ENCODE measurements at places on chromosomes 1 and 21.

GRCh38 chr1:18883636-18884418, 18.5 kb downstream of the ALDH4A1 start:
- H3K36me3 ChIP-seq, result no peaks in the 10 kb centered on the region
- H3K4me3 ChIP-seq, result no peak overlapping the region
- no peaks in the 10 kb centered on the region for H3K27me3 ChIP-seq
- H3K27ac ChIP-seq, result no peak overlapping the region
- no peak for DNase-seq

DNA sequence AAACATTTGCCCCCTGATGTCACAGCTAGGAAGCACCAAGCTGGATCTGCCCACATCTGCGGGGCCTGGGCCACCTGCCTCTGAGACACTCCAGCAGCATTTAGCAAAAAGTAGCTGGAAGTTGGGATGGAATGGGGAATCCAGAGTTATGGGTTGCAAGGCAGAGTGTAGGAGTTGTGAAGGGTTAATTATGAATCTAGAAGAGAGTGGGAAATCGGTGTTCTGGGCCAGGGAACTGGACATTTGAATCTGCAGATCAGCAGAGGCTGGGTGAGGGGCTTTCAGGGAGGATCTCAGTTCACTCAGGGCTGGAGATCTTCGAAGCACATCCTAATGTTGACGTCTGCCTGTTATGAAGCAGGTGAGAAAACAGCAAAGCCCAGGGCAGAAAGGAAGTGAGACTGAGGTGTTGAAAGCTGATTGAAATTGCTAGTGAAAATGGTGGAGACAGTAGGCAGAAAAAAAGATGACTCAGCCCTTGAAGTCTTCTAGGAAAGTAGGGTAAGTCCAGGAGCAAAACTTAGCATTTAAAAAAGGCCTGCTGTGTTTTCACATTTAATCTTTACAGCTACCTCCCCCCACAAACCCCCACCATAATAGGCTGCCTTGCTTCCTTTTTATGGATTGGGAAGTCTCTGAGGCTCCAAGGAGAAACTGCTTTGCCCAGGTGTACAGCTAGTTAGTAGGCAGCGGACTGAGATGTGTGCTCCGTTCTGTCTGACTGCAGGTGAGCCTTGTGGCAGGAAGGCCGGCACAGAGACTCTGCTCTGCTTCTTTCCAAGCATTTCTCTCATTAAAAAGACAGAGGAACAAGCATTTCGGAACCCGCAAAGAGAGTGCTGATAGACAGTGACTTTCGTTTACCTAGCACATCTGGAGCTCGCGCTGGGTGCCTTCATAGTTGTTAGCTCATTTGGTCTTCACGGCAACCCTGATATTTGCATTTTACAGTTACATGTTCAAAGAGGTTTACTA, 7.2 kb downstream of the VANGL1 start:
- H3K4me1 ChIP-seq, result peaks cover 10% of the 10 kb centered on the region
- no peaks in the 10 kb centered on the region for H3K27me3 ChIP-seq
- no peak for DNase-seq
- peaks cover 5% of the 10 kb centered on the region for H3K36me3 ChIP-seq

GRCh38 chr1:76786222-76786621, 81.1 kb upstream of the ST6GALNAC5 start:
- DNase-seq, result no peak
- no peaks in the 10 kb centered on the region for H3K4me1 ChIP-seq
- H3K27ac ChIP-seq, result no peak overlapping the region

- H3K27ac ChIP-seq, result no peak overlapping the region
- DNase-seq, result no peak
- H3K4me1 ChIP-seq, result no peaks in the 10 kb centered on the region
- no peaks in the 10 kb centered on the region for H3K27me3 ChIP-seq
Measured at GRCh38 chr1:84876353-84876752, 16.7 kb downstream of the LPAR3 start.

DNA sequence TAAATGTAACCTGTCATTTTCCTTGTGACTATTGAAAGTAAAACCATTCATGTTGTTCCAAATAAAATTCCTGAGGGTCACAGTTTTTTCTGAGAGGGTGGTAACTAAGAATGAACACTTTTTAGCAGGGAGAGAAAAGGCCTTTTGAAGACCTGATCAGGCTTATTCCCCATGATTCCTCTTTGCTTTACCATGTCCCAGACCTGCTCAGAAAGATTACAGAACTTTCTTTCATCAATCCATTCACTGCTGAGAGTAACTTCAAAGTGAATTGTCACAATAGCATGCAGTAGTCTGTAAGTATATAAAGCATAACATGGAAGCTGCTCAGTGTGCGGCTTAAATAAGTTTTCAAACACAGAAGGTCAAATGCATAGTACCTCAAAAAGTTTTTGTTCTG, 201.5 kb upstream of the COL11A1 start:
- no peaks in the 10 kb centered on the region for H3K27me3 ChIP-seq
- no peak overlapping the region for H3K4me3 ChIP-seq
- no peaks in the 10 kb centered on the region for H3K4me1 ChIP-seq
- no peak for DNase-seq
- no peak overlapping the region for H3K27ac ChIP-seq

DNA sequence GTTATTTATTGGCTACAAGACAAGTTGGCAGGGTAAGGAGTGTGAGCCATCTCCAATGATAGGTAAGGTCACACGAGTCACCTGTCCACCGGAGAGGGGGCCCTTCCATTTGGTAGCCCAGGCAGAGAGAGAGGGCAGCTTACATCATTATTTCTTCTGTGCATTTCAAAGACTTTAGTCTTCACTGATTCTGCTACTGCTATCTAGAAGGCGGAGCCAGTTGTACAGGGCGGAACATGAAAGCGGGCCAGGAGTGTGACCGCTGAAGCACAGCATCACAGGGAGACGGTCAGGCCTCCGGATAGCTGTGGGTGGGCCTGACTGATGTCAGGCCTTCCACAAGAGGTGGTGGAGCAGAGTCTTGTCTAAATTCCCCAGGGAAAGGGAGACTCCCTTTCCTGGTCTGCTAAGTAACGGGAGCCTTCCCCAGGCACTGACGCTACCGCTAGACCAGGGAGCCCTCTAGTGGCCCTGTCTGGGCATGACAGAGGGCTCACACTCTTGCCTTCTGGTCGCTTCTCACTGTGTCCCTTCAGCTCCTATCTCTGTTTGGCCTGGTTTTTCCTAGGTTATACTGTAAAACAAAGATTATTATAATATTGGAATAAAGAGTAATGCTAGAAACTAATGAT, 36.7 kb downstream of the ZNF695 start:
- no peak overlapping the region for H3K4me3 ChIP-seq
- no peaks in the 10 kb centered on the region for H3K4me1 ChIP-seq
- no peak for DNase-seq
- H3K27me3 ChIP-seq, result no peaks in the 10 kb centered on the region

DNA sequence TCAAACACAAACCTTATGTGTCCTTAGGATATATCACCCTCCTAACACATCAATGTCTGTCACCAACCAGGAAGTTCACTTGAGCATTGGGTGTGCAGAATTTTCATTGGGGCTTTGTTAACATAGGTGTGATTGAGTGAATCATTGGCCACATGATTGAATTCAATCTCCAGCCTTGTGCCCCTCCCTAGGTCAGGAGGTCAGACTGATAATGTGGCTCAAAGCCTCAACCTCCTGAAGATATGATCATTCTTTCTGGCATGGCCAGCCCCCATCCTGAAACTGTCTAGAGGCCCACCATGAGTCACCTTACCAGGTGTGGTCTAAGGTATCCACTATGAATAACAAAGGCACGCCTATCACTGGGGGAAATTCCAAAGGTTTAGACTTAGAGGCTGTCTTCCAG, 90.1 kb downstream of the PKN2 start:
- H3K27me3 ChIP-seq, result no peaks in the 10 kb centered on the region
- H3K4me1 ChIP-seq, result no peaks in the 10 kb centered on the region
- H3K4me3 ChIP-seq, result no peak overlapping the region
- no peak for DNase-seq
- peak overlapping the region; percentile 68 for H3K27ac ChIP-seq
- no peaks in the 10 kb centered on the region for H3K36me3 ChIP-seq

- no peak overlapping the region for H3K4me3 ChIP-seq
- no peak for DNase-seq
- H3K36me3 ChIP-seq, result no peaks in the 10 kb centered on the region
- peaks cover 20% of the 10 kb centered on the region for H3K4me1 ChIP-seq
Measured at GRCh38 chr1:185650602-185651230, 83.5 kb upstream of the HMCN1 start.

- no peak overlapping the region for H3K27ac ChIP-seq
- no peaks in the 10 kb centered on the region for H3K27me3 ChIP-seq
- no peak overlapping the region for H3K4me3 ChIP-seq
- peaks cover 12% of the 10 kb centered on the region for H3K4me1 ChIP-seq
Measured at GRCh38 chr1:151535326-151536271, 4.5 kb upstream of the TUFT1 start.

- DNase-seq, result no peak
- no peaks in the 10 kb centered on the region for H3K36me3 ChIP-seq
- H3K4me3 ChIP-seq, result no peak overlapping the region
- no peaks in the 10 kb centered on the region for H3K27me3 ChIP-seq
- peaks cover 9% of the 10 kb centered on the region for H3K4me1 ChIP-seq
- no peak overlapping the region for H3K27ac ChIP-seq
Measured at GRCh38 chr1:15157524-15158399, 4.2 kb downstream of the TMEM51 start.

Data from esophagus squamous epithelium (tissue), 5 donors.